ENCODE measurements at places on chromosomes 2 and 18.

- DNase-seq: no peak
Observed at GRCh38 chr2:166449439-166449838, 44.6 kb downstream of the SCN7A start.

GRCh38 chr18:68219274-68219673 is 495.6 kb downstream of the TMX3 start:
- DNase-seq: no peak

DNA sequence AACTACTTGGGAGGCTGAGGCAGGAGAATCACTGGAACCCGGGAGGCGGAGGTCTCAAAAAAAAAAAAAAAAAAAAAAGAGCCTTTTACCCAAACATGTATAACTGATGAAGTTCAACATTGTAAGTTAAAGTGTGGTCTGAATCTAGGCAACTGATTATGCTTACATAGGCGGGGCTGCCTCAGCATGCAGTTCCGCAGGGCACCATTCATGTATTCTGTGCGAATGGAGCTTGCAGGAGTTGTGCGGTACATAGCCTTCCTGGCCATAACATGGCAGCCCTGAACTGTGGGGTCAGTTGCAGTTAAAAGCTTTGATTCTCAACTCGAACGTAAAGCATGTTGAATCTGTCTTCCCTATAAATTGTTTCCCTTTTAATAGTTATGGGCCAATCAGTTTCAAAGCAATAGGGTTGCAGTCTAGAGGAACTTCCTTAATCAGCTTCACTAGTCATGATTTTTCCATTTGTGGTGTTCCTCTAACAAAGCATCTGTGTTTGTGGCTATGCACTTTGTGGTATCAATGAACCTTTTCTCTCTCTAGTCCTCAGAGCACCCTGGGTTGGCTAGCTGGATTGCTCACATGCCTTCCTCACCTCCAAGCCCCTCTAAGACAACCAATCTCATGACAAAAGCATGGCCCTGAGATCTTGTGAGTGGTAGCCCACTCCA is 30.6 kb upstream of the CEP68 start:
- no peak for DNase-seq

- DNase-seq: no peak
Observed at GRCh38 chr2:69345434-69345833, 41.6 kb downstream of the GFPT1 start.

DNA sequence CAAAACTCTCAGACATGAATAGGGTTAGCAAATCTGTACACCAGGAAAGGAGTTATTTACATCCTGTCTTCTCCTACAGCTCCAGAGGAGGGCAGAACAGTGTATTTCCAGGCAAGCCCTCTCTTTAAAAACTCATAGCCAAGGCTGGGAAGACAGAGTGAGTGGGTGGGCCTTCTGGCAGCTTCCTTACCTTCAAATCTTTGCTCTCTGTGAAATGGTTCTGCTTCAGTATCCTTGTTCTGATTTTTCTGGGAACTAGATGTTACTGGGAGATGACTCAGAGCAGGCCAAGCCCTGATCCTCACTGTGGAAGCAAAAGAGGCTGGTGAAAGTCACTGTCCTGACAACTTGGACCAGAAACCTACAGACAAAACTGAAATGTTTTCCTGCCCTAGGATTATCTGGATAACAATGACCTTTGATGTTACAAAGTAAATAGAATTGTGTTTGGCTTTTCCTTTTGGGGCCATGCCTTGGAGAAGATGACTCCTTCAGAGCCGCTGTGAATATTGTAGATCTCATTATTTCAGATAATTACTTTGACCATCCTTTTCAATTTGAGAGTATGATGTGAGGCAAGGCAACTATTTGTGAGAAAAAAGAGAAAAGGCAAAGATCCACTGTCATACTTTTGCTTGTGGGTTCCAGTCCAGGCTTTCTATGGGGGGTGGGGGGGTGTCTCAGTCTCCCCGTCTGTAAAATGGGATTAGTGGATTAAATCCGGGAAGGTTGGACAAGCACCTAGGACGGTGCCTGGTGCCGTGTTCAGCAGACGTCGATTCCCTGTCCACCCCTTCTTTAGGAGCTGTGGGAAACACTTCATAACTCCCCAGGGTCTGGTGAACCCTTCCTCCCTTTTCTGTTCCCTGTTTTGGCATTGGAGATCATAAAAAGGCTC is 644 bp upstream of the QPCT start:
- DNase-seq: no peak

- no peak for DNase-seq
Observed at GRCh38 chr2:148623086-148623485, 21.5 kb upstream of the EPC2 start.

DNA sequence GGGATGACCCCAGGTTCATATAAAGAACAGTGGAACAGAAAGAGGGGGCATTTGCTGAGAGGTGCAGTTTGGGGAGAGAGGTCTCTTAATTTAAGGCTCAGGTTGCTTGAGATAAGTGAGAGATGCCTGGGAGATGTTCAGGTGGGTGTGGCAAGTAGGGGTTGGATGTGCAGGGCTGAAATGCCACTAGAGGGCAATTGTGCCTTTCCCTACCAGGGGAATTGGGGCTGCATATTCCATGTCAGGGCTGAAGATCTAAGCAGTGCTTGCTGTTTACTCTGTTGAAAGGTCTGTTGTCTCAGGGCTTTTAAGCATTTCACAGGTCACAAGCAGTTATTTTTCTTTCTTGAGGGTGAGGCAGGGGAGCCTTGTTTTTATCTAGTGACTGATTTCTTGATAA is 7.8 kb downstream of the CCDC85A start:
- DNase-seq: peak; percentile 37

DNA sequence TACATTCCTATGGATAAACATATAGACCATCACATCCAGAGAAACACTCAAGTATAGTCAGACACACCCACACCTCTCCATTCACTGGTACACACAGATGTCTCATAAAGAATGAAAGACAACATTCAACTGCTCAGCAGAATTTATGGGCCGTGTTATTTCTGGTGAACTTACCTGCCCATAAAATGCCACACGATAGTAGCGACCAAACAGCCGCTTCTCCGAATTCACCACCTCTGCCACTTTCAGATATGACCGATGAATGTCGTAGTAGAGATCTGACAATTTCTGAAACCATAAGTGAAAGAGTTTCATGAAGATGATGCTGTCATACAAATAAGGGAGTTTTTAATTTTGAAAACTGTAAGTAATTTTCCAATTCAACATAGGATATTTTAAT is 70.7 kb upstream of the CCDC195 start:
- no peak for DNase-seq

GRCh38 chr2:113851640-113852039 is 38.2 kb upstream of the ACTR3 start:
- DNase-seq: no peak

- peak; percentile 46 for DNase-seq
Observed at GRCh38 chr2:46460241-46460921, 19.0 kb upstream of the TMEM247 start.

DNA sequence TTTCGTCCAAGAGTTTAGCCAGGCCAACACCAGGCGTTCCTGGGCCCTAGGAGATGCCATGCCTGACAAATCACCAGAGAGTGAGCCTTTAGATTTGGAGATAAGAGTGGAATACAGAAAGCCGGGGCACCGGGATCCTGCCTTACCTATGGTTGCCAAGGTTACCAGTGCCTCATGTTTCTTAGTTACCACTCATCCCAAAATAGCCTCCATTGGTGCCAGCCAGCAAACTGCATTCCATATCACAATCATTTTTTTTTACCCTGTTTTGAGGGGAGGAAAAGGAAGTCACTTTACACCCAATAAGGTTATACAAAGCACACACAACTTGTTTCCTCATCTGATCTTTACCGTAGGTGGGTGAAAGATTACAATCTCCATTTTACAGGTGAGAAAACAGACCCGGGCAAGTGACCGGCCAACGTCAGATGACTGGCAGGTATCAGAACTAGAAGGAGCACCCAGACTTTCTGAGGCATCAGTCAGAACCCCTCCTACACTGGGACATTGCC is 48.3 kb upstream of the PDIA6 start:
- DNase-seq: no peak

DNA sequence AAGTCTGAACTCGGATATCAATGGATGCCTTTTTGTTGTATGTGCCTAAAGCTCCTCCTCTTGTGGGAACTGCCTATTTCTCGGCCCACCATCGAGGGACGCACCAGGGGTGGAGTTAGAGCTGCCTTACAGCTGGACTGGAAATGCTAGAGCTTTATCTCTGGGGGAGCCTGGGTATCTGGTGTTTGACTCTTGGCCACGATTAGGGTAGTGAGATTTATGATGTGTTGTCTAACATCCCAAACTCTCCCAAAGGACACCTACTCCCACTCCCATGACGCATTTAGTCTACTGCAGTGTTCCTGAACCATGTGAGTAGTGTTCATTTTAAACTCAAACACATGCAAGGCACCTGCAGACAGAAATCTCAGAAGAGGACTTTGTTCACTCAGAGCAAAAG is 594.8 kb downstream of the METTL4 start:
- DNase-seq: peak; percentile 2

- no peak for DNase-seq
Observed at GRCh38 chr18:48662011-48662661, 123.3 kb downstream of the CTIF start.

GRCh38 chr2:10145519-10146357 is 23.2 kb downstream of the RRM2 start:
- no peak for DNase-seq

DNA sequence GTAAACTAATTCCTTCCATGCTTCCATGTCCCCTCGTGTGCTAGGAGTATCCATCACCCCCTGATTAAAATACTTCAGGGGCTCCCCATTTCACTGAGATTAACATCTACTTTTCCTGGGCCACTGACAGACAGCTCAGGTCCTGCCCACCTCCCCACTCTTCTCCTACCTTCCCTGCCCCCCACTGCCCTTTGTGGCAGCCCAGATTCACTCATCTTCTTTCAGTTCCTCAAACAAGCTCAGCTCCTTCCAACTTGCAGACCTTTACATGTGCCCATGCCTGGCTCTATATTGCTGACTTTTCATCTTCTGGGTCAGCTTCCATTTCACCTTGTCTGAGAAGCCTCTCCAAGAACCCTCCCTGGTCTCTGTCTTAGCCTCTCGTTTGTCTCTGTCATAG is 12.0 kb downstream of the RUFY4 start:
- DNase-seq: no peak
